ENCODE measurements at places on chromosomes 4 and X.

DNA sequence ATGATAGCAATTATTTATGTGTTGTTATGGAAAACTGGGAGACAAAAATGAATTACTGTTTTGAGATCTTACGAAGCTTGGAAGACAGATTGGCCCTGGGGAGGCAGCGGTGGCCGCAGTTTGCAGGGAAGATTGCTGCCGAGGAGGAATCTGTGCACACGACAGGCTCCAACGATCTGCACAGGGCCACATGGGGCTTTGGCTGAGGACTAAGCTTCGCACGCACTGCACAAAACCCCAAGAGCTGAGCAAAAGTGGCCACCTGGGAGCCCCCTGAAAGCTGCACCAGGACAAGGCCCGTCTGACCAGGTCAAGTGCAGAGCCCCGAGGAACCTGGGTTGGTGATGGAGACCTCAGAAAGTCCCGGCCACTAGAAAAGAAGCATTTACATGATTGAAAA, 5.2 kb upstream of the PDE6B start:
- no peak for DNase-seq

GRCh38 chr4:61318431-61318830, 118.3 kb downstream of the ADGRL3 start:
- DNase-seq: no peak

GRCh38 chrX:2497961-2498780, 2.6 kb downstream of the DHRSX start:
- DNase-seq: no peak

DNA sequence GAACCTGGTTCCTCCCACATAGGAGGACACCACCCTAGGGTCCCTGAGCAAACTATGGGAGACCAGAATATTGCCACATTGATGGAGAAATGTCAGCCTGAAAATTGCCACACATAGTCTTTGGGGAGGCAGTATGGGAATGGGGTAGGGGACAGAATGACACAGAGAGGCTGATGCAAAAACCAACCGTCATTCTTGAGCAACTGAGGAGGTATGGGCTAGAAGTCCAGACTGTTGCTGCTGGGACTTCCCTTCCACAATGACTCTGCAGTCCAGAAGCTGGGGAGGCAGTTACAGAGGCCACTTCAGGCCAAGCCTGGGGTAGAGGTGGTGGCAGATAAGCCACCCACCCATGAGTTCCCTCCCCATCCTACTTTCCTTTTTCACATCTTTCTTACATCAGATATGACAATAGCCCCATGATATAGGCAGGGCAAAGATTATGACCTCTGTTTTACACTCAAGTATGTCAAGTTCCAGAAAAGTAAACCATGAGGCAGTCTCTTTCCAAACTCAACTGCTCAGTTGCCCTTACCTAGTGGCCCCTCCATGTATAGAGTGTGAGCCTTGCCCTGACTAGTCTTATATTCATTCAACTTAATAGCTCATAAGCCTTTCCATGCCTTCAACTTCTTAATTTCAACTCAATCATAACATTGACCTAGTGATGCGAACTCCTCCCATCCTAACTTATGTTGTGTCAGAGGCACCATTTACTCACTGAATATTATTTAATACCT, 41.7 kb downstream of the VSIG4 start:
- no peak for DNase-seq

DNA sequence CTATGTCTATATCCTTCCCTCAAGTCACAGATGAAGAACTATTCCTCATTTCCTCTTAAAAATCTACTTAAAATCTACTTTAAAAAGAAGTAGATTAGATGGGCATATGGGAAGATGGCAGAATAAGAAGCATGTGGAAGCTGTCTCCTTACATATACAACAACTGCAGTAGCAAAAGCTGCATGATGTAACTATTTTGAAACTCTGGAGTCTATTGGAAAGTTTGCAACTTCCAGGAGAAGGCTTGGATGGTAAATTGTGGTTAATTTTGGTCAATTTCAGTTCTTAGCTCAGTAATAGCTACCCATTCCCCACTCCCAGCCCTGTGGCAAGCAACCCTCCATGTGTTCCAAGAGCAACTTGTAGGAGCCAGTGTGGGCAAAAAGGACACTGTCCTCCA, 36.9 kb downstream of the MORC4 start:
- DNase-seq: no peak

- no peak for DNase-seq
These were observed 360.2 kb downstream of the ZIC3 start for GRCh38 chrX:137926090-137926489.

DNA sequence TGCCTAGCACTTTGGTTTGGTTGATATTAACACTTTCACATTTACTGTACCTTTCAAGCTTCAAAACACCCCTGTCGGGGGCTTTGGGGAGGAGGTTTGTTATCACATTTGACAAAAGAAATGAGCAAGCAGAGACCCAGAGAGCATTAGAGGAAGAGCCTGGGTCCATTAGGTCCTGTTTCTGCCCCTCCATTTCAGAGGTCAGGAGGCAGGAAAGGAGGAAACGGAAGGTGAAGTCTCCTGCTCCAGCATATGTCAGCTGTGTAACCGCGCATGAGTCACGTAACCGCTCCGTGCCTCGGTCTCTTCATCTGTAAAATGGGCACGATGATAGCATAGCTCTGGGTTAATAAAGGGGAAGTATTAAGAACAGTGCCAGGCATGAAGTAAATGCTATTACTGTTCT, 201.9 kb upstream of the BCOR start:
- no peak for DNase-seq
